Fibroblast of skin of left biceps (primary cell): ENCODE measurements at places on chromosomes 2 and 18.

GRCh38 chr18:62867534-62867933 lies 152.2 kb downstream of the PHLPP1 start:
- DNase-seq: no peak

DNA sequence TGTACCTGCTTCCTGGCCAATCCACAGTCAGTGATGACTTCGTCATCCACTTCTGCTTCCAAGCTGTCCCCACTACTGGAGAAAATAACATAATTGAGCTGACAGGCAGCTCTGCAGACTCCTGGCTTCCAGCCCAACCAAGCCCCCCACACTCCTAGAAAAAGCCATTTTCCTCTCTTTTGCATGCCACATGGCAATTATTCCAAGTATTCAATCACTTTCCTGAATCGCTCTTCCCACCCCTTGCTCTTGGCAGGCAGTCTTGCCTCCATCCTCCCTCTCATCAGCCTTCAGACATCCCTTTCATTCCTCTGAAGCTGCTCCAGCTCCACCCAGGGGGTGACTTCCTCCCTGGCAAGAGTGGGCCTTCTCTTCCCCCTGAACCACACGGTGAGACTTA lies 14.3 kb upstream of the ST8SIA5 start:
- no peak for DNase-seq

GRCh38 chr2:188414411-188414810 lies 122.7 kb downstream of the GULP1 start:
- peak; percentile 49 for DNase-seq

DNA sequence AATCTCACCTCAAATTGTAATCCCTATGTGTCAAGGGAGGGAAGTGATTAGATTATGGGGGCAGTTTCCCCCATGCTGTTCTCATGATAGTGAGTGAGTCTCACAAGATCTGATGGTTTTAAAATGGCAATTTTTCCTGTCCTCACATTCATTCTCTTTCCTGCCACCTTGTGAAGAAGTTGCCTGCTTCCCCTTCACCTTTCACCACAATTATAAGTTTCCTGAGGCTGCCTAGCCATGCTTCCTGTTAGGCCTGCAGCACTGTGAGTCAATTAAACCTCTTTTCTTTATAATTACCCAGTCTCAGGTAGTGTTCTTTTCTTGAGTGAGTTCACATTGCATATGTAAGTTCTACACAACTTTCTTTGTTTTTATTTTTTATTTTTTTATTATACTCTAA lies 271.5 kb downstream of the EXOC6B start:
- DNase-seq: no peak

GRCh38 chr18:41378598-41378997 lies 576.4 kb upstream of the PIK3C3 start:
- peak; percentile 31 for DNase-seq

DNA sequence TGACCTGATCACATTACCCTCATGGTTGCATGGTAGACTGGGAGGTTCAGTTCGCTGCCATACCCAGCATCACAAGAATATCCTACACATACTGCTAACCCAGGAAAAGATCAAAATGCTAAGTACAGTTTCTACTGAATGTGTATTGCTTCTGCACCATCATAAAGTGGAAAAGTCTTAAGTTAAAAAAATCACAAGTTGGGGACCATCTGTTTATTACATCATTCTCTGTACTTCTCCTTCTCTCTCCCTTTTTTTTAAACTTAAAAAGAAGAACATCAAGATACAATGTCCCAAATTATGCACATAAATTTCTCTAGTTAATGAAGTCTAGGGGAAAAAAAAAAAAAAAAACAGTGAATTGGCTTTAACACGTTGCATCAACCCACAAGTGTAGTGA lies 43.3 kb downstream of the NBAS start:
- DNase-seq: no peak
